ENCODE measurements at places on chromosomes 12 and 14.

- DNase-seq, result no peak
Observed at GRCh38 chr12:128069359-128069997, 197.5 kb upstream of the TMEM132C start.

GRCh38 chr12:113242026-113242418, 20.8 kb downstream of the TPCN1 start:
- DNase-seq, result no peak

- no peak for DNase-seq
Observed at GRCh38 chr12:86158956-86159355, 97.2 kb downstream of the MGAT4C start.

- no peak for DNase-seq
Observed at GRCh38 chr14:72882463-72882862, 11.4 kb downstream of the DPF3 start.
